Posterior cingulate gyrus (tissue), 11 donors: ENCODE measurements at places on chromosomes 1 and 21.

- no peak for DNase-seq
Observed at GRCh38 chr1:90768826-90769225, 51.7 kb upstream of the BARHL2 start.

GRCh38 chr21:38797470-38797869 lies 8.3 kb upstream of the ETS2 start:
- DNase-seq, result no peak

- DNase-seq, result no peak
Observed at GRCh38 chr1:223670458-223671159, 5.1 kb upstream of the CAPN8 start.

DNA sequence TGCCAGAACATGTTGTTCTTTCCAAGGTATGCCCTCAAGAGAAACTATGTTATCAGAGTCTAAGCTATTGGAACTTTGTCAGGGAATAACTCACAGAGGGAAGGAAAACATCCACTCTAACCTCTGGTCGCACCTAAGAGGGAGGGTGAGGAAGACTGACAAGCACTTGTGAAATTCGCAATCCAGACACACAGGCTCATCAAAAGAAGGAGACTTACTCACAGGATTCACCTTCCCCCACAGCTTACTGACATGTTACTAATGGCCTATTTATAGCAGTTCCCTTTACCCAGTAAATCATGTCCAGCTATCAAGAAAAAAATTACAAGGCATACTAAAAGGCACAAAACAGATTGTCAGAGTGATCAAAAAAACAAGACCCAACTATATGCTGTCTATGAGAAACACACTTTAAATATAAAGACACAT lies 36.9 kb downstream of the WDR64 start:
- DNase-seq, result no peak

GRCh38 chr1:110956586-110956985 lies 7.1 kb downstream of the LRIF1 start:
- DNase-seq, result no peak

DNA sequence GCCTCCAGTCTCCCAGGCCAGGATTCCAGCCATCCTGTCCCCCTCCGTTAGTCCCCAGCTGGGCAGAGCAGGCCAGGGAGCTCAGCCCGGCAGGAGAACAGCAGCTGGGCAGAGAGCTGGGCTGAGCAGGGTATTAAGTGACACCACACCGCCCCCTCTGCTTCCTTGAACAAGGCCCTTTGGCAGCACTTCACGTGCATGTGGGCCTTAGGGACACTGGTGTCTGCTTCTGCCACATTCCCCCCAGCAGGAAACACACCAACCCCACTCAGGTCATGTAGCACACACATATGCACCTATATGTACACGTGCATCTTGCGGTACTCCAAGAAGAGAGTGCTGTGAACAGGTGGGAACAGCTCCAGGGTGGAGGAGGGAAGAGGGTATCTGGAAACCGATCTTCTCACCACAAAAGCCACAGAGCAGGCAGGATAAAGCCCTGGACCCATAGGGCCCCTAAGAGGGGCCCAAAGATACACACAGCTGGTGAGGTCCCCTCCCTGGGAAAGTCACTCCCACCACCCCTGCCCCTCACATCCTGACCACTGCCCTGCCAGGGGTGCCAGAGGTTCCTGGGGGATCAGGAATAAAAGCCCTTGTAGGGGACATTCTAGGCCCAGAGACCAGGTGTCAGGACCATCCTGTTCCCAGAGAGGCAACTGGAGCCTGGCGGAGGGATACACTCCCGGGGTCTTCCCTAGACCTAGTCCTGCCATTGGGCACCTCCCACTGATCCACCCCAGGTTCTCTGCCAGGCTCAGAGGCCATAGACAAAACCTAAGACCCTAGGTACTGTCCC lies 4.5 kb downstream of the EPHA2 start:
- DNase-seq, result no peak

DNA sequence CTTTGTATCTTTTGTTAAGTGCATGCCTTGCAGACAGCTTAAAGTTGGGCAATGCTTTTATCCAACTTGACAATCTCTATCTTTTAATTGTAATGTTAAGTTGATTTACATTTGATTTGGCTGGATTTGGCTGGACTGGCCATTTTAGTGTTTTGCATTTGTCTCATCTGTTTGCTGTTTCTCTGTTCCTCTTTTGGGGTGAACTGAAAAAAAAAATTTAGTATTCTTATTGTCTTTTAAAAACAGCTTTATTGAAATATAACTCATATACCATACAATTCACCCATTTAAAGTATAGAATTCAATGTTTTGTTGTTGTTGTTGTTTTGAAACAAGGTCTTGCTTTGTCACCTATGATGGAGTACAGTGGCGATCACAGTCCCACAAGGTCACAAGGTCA lies 34.4 kb downstream of the DIPK1A start:
- no peak for DNase-seq

- no peak for DNase-seq
Observed at GRCh38 chr21:32371913-32372314, 20.9 kb downstream of the URB1 start.
